Fibroblast of skin of back (primary cell): ENCODE measurements at places on chromosomes 5 and 9.

DNA sequence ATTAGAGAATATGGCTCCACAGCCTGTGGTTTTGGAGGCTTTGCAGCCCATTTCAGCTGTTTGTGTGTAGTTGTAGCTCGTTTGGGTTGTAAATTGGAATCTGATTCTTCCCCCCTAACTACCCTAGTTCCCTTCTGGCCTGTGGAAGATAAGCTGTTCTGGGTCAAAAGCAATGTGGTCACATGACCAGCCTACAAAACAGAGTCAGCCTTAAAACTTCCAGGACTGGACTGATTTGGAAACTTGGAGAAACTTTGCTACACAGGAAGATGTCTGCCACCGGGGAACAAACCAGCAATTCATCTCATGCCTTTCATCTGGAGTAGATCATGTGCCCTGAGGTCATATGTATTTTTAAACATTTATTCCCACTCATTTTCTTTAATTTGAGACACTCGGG lies 83.8 kb downstream of the DAPK1 start:
- peak; percentile 19 for DNase-seq

- no peak for DNase-seq
Observed at GRCh38 chr5:178831049-178831448, 28.7 kb upstream of the ZNF354B start.

- no peak for DNase-seq
Observed at GRCh38 chr5:177249761-177250537, 53.6 kb downstream of the RAB24 start.

- DNase-seq: no peak
Observed at GRCh38 chr9:70494221-70494620, 79.8 kb upstream of the KLF9 start.

DNA sequence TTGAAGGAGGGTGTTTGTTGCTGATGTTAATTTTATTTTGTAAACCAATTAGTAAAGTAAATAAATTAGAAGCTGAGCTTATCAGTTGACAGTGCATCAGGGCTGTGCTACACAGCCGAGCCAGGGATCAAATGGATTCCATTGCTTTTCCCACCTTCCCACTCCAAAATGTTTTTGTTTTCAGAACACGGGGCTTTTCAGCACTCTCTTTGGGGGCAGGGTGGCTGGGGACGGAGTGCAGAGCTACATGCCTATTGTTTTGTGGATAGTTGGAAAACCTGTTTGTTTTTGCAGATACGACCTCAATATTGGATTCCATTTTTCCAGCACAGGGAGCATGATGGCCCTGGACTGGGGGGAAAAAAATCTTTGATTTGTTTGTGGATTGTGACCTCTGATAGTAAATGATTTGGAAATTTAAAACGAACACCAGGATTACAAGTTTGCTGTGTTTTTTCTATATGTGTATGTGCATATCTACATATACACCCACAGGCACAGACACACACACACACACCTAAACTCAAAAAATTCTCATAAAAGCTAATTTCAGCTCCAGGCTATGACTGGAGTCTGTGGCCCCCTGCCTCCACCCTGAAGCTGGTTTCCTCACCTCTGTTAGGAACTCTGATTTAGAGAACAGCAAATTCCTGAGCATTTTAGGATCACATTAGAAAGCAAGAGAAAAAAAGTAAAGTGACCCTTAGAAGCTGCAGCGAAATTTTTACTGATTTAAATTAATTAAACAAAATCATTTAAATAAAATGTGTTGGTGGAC lies 371.7 kb upstream of the IRX2 start:
- no peak for DNase-seq

- no peak for DNase-seq
Observed at GRCh38 chr9:101706997-101707396, 31.4 kb downstream of the GRIN3A start.

DNA sequence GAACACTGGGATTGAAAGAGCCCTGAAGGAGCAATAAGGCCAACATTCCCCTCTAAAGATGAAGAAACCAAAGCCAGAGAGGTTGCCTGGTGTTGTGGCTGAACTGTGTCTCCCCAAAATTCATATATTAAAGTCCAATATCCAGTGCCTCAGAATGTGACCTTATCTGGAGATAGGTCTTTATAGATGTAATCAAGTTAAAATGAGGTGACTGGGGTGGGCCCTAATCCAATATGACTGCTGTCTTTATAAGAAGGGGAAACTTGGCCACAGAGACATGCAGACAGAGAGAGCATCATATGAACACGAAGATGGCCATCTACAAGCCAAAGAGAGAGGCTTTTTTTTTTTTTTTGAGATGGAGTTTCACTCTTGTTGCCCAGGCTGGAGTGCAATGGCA lies 66.9 kb upstream of the PLPP1 start:
- DNase-seq: no peak

GRCh38 chr9:84163052-84163650 lies 177.4 kb downstream of the SLC28A3 start:
- no peak for DNase-seq

DNA sequence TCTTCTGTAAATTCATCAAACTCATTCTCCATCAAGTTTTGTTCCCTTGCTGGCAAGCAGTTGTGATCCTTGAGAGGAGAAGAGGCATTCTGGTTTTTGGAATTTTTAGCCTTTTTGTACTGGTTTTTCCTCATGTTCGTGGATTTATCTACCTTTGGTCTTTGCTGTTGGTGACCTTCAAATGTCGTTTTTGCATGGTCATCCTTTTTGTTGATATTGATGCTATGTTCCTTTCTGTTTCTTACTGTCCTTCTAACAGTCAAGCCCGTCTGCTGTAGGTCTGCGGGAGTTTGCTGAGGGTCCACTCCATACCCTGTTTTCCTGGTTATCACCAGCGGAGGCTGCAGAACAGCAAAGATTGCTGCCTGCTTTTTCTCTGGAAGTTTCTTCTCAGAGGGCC lies 140.9 kb downstream of the RPS23 start:
- no peak for DNase-seq

GRCh38 chr9:20139763-20140290 lies 351.0 kb upstream of the SLC24A2 start:
- no peak for DNase-seq

DNA sequence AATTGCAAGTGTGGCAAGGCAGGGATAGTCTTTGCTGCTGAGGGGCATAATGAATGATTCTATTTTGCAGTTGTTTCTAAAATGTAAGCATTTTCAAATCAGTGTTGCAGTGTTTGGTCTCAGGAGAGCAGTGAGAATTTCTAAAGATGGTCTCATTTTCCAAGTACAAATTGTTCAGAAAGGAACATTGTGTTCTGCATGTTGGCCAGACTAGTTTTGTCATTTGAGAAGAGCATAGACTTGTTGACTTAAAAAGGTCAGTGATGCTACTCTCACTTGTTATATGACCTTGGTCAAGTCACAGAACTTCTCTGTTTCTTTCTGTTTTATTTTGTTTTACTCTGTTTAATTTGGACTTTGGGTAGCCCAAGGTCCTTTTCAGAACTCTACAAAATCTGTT lies 344.6 kb downstream of the OSTF1 start:
- DNase-seq: no peak

- no peak for DNase-seq
Observed at GRCh38 chr9:38687389-38687842, 32.5 kb downstream of the FAM240B start.

- no peak for DNase-seq
Observed at GRCh38 chr5:58057324-58057723, 402.6 kb downstream of the PLK2 start.

- peak; percentile 63 for DNase-seq
Observed at GRCh38 chr5:54867310-54867944, 118.0 kb downstream of the ESM1 start.
